Osteoblast (primary cell): ENCODE measurements at places on chromosomes 12 and 14. TPM values are rescaled to one million over a fixed set of nuclear protein-coding genes. Genes with fewer than 3 reads are reported as not detected.

GRCh38 chr12:45256721-45257120 is 40.8 kb downstream of the ANO6 start:
- DNase-seq, result no peak

AMHR2 gene
- not detected in 2 replicates for total RNA-seq

C12orf56 gene
- total RNA-seq, result under 0.01 and 0.36 TPM in 2 replicates

GRCh38 chr12:113002155-113002554 is 23.8 kb downstream of the OAS2 start:
- peak; percentile 15 for DNase-seq

DNA sequence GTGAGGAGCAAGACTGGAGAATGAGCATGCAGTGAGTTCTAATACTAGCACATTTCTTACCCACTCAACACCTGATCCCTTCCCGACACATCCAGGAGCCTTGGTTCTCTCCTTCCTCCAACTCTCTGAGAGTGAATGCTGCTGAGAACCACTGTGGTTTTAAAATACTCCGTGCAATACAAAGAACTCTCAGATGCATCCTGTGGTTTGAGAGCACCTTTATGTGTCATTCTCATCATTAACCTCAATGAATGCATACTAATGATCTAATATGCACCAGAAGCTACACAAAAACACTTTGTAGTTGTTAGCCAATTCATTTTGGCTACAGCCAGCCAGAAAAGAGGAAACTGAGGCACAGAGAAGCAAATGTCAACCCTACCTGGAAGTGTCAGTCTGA is 87.6 kb downstream of the GALNT8 start:
- DNase-seq, result no peak

TMEM30B gene
- 1.1 and 1.8 TPM in 2 replicates for total RNA-seq

TSPAN8 gene
- total RNA-seq, result under 0.01 TPM in 1 of 2 replicates, not detected in the other

RBM23 gene
- 79.0 and 98.1 TPM in 2 replicates for total RNA-seq

DNA sequence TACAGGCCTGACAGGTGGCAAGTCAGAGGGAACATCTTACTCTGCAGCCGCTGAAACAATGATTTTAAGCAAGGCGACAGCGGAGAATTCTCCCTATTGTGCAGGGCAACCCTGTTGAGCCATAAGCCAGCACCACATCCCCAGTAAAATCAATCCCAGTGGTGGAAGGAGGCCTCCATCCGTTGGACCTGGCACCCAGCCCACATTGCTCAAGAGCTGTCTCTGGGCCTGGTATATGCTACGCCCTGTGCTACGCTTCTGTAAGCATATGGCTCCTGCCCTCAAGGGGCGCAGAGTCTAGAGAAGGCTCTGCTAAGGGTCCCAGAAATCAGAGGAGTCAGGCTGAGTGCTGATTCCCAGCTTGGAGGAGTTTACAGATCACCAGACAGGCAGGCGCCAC is 265.5 kb downstream of the CACNA1C start:
- DNase-seq, result no peak

DNA sequence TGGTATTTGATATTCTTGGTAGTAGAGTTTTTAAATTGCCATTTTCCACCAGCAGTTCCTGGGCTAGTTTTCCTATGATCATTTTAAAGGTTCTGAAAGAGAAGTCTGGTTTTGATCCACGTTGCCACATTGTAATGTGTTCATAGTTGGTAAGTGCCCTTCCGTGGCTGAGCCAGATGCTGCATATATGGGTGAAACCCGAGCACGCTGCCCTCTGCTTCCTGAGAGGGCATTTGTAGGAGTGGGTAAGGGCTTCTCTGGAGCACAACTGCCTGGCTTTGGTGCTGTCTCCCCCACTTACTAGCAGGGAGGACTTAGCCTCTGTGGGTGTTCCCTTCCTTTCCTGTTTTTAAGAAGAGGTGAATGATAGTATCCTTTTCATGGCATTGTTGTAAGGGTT is 7.1 kb downstream of the SNRNP35 start:
- no peak for DNase-seq

KRT82 gene
- total RNA-seq, result not detected in 2 replicates
